Kidney (tissue), 22 donors: ENCODE measurements at places on chromosomes 7 and 10. TPM values are rescaled to one million over a fixed set of nuclear protein-coding genes. Genes with fewer than 3 reads are reported as not detected.
A peak's percentile ranks its signal among the peaks of the same experiment; 100 is the strongest.

OR2A5 gene
- total RNA-seq = not detected

TBX20 gene
- not detected for total RNA-seq

C7orf57 gene
- 0.63 TPM for total RNA-seq

TDRD1 gene
- total RNA-seq = 0.88 TPM

ZNHIT1 gene
- total RNA-seq = 74.9 TPM

CYP17A1 gene
- total RNA-seq = 3.3 TPM

BMPER gene
- total RNA-seq = 0.60 TPM

NPFFR1 gene
- total RNA-seq = 0.09 TPM

SEC61A2 gene
- total RNA-seq = 8.9 TPM

AASS gene
- total RNA-seq = 24.2 TPM

- H3K27ac ChIP-seq = no peak overlapping the region
- H3K36me3 ChIP-seq = no peaks in the 10 kb centered on the region
- DNase-seq = no peak
Observed at GRCh38 chr7:39565538-39565937, 666 bp upstream of the YAE1 start.

DNA sequence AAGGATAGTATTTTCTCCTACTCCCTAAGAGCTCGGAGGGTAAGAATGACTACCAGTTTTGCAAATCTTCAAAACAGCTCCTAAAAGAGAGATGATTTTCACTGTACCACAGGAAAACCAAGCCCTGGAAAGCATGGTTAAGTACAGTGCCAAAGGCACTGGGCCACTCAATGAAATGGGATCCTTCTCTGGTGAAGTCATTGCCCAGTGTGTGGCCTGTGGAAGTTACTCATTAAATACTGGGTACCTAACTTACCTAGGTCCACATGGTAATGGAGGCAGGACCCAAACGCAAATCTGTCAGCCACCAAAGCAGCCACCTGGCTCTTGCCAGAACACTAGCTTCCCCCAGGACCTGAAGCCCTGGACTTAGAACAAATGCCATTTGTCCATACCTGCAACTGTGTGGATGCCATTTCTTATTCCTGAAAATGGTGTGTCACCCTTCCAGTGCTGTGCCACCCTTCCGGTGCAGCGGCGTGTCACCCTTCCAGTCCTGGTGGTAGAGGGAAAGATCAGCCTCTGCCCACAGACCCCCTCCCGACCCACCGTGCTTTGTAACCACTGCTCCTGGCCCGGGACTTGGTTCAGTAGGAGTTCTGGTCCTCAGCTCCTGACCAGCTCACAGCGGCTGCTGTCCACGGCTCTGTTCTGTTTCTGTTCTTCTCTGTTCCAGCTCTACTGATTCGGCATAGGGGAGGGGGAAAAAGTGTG, 659.2 kb downstream of the SDK1 start:
- peaks cover 10% of the 10 kb centered on the region for H3K4me1 ChIP-seq
- H3K27me3 ChIP-seq = no peaks in the 10 kb centered on the region
- no peak overlapping the region for H3K4me3 ChIP-seq

- H3K27me3 ChIP-seq = no peaks in the 10 kb centered on the region
- H3K36me3 ChIP-seq = no peaks in the 10 kb centered on the region
- no peak overlapping the region for H3K4me3 ChIP-seq
- no peak overlapping the region for H3K27ac ChIP-seq
- H3K4me1 ChIP-seq = peaks cover 4% of the 10 kb centered on the region
- DNase-seq = no peak
Observed at GRCh38 chr7:135802697-135803096, 54.1 kb upstream of the FAM180A start.

GRCh38 chr7:114966156-114966555, 44.3 kb downstream of the MDFIC start:
- no peak for DNase-seq
- no peaks in the 10 kb centered on the region for H3K36me3 ChIP-seq
- H3K27me3 ChIP-seq = no peaks in the 10 kb centered on the region
- no peak overlapping the region for H3K27ac ChIP-seq

- H3K4me1 ChIP-seq = peaks cover 3% of the 10 kb centered on the region
- no peaks in the 10 kb centered on the region for H3K27me3 ChIP-seq
- no peak overlapping the region for H3K27ac ChIP-seq
- no peak overlapping the region for H3K4me3 ChIP-seq
- H3K36me3 ChIP-seq = no peaks in the 10 kb centered on the region
- DNase-seq = no peak
Observed at GRCh38 chr10:80530251-80530650, 7.5 kb upstream of the SH2D4B start.

DNA sequence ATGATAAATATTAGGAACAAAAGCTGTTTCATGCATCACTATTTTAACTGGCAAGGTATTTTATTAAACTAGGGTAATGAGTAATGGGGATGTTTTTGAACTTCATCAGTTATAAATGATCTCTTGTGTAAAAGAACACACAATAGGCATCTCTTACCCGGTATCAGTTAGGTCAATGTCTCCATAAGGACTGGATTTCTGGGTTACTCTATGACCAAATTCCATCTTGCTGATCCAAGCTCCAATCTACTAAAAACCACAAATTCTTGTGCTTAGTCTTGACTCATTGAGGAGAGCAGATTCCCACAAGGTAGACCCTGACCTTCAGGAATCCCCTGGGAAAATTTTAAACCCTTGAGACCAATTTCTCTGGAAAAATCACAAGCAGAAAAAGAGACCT, 1167.7 kb downstream of the XPNPEP1 start:
- H3K27ac ChIP-seq = no peak overlapping the region
- no peak overlapping the region for H3K4me3 ChIP-seq
- H3K4me1 ChIP-seq = no peaks in the 10 kb centered on the region

DNA sequence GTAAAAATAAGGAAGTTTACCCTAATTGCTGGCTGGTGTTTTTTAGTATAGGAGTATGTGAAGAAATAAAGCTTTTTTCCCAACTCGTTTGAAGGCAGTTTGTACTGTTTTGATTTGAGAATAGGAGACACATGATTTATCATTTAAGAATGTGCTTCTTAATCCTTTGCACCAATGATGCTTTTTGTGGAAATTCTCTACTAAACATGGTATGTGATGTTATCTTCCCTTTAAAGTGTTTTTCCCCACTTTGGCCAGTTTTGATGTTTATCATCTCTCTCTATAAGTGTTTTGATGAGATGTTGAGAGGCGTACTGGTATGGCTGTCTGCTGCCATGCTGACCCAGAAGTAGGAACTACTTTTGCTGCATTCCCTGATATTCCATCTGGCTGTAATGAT, 85.1 kb downstream of the SUGCT start:
- H3K27ac ChIP-seq = no peak overlapping the region
- no peaks in the 10 kb centered on the region for H3K36me3 ChIP-seq
- no peak overlapping the region for H3K4me3 ChIP-seq
- peaks cover 7% of the 10 kb centered on the region for H3K4me1 ChIP-seq
- no peak for DNase-seq

GRCh38 chr7:95246831-95247370, 77.4 kb downstream of the PON1 start:
- H3K27me3 ChIP-seq = no peaks in the 10 kb centered on the region
- no peaks in the 10 kb centered on the region for H3K36me3 ChIP-seq
- H3K27ac ChIP-seq = no peak overlapping the region

DNA sequence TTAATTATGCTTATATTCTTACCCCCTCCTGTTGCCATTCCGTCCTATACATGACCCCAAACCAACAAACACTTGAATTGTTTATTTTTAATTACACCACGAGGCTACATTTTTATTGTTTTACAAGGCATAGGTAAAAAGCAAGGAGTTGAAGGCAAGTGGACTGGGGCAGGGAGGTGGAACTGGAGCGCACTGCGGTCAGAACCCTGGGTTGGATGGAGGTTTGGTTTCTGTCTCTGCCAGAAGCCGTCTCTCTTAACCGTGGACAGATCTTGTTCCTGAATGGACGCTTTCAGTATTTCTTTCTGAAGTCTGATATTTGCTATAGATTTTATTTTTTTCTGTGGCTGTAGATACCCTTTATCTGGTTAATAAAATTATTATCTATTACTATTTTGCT, 19.9 kb upstream of the IGFBP3 start:
- DNase-seq = no peak
- H3K4me3 ChIP-seq = no peak overlapping the region
- no peaks in the 10 kb centered on the region for H3K27me3 ChIP-seq
- no peaks in the 10 kb centered on the region for H3K36me3 ChIP-seq
- no peak overlapping the region for H3K27ac ChIP-seq

DNA sequence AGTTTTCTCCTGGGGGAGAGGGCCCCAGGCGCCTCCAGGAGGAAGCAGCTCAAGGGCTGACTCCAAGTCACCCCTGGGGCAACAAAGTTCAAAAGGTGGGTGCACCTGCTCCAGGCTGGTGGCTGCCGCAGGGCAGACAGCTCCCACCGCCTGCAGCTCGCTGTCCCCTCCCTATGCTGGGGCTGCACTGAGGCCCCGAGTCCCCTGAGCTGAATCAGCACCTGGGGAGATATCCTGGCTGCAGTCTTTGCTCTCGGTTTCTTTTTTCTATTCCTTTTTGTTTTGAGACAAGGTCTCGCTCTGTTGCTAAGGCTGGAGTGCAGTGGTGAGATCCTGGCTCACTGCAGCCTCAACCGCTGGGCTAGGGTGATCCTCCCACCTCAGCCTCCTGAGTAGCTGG, 183.4 kb downstream of the DNAJB6 start:
- no peaks in the 10 kb centered on the region for H3K27me3 ChIP-seq
- no peak for DNase-seq
- H3K27ac ChIP-seq = no peak overlapping the region
- no peak overlapping the region for H3K4me3 ChIP-seq

GRCh38 chr10:79384773-79385391, 37.6 kb downstream of the PPIF start:
- DNase-seq = peak; percentile 24
- no peaks in the 10 kb centered on the region for H3K4me1 ChIP-seq
- H3K27ac ChIP-seq = no peak overlapping the region
- no peaks in the 10 kb centered on the region for H3K36me3 ChIP-seq

DNA sequence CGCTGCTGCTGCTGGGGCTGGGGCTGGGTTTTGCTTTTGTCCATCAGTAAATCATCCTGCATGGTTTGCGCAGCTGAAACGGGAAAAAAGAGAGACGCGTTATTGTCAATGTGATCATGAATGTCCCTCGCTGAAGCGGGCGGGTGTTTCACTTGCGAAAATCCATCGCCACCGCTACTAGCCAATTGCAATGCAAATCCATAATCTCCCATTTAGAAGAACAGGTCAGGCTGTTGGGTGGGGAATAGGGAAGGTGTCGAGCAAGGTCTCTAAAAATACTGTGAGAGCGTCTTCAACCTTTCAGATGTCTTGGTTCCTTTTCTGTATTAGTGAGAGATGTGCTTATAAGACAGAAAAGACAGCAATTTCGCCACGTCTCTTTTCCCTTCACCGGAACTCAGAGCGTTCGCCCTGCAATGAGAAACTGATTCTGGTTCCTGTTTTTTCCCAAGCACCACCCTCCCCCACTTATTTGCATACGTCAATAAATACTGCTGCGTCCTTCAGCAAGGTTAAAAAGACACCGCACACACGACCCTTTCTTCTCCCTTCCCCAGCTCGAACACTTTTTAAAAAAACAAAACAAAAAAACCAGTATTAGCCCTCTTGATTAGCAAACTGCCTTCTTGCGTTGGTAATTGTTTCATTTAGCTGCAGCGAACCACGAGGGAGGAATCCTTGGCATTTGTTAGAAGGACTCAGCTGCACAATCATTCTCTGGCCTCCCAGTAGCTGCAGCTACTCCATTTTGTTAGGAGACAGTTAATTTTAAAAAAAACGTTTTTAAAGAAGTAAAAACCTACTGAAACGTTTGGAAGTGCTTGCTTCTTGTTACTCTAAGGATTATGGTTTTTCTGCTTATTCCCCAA, 50.4 kb downstream of the CPEB3 start:
- peak overlapping the region; percentile 88 for H3K27ac ChIP-seq
- no peaks in the 10 kb centered on the region for H3K36me3 ChIP-seq
- H3K27me3 ChIP-seq = no peaks in the 10 kb centered on the region
- peak; percentile 62 for DNase-seq
- H3K4me1 ChIP-seq = peaks cover 3% of the 10 kb centered on the region
- H3K4me3 ChIP-seq = peak overlapping the region; percentile 98
